Occipital lobe (tissue), 3 donors: ENCODE measurements at places on chromosomes 12 and 14. TPM values are rescaled to one million over a fixed set of nuclear protein-coding genes. Genes with fewer than 3 reads are reported as not detected.

The CCDC60 gene
- total RNA-seq: not detected

The CNTN1 gene
- total RNA-seq: 385 TPM

The SYNE3 gene
- total RNA-seq: 2.2 TPM

The VDR gene
- total RNA-seq: not detected

The SLC10A1 gene
- not detected for total RNA-seq

The SHMT2 gene
- total RNA-seq: 36.2 TPM

The ASB2 gene
- not detected for total RNA-seq

The KCNK10 gene
- 18.9 TPM for total RNA-seq

The ADCY6 gene
- 31.5 TPM for total RNA-seq

The CIDEB gene
- 3.4 TPM for total RNA-seq

The MYO1H gene
- 0.16 TPM for total RNA-seq

The ALDH6A1 gene
- 28.7 TPM for total RNA-seq

The TEX52 gene
- not detected for total RNA-seq

The GALNT4 gene
- total RNA-seq: 3.3 TPM

The GZMB gene
- total RNA-seq: not detected

The COL2A1 gene
- total RNA-seq: 0.78 TPM

The ST8SIA1 gene
- total RNA-seq: 29.6 TPM

The GPR132 gene
- total RNA-seq: 0.94 TPM

The PTGER2 gene
- total RNA-seq: not detected

The RITA1 gene
- 8.4 TPM for total RNA-seq

The JDP2 gene
- total RNA-seq: 4.2 TPM

The NPFF gene
- not detected for total RNA-seq

The SINHCAF gene
- total RNA-seq: 19.3 TPM
